ENCODE measurements at places on chromosomes 6 and 20. TPM values are rescaled to one million over a fixed set of nuclear protein-coding genes. Genes with fewer than 3 reads are reported as not detected.

Gene PERP
- 21.1 TPM for total RNA-seq

Gene C6orf58
- not detected for total RNA-seq

Gene EBF4
- total RNA-seq = 0.37 TPM

Gene IMPG1
- not detected for total RNA-seq

Gene SYNE1
- 70.0 TPM for total RNA-seq

Gene SIRPD
- total RNA-seq = not detected

Data from subcutaneous preadipocyte (primary cell).